ENCODE measurements at places on chromosomes 6 and 20. TPM values are rescaled to one million over a fixed set of nuclear protein-coding genes. Genes with fewer than 3 reads are reported as not detected.

Gene GNMT
- not detected for total RNA-seq

Gene LHFPL5
- total RNA-seq = not detected

Gene MTFR2
- 12.1 TPM for total RNA-seq

Gene GCM1
- not detected for total RNA-seq

Gene OSBPL2
- total RNA-seq = 17.8 TPM

Gene SLPI
- 14.6 TPM for total RNA-seq

Gene HTR1E
- not detected for total RNA-seq

Gene GJA10
- total RNA-seq = not detected

Gene CRISP3
- total RNA-seq = not detected

Gene CLPSL1
- not detected for total RNA-seq

Gene STK35
- 14.6 TPM for total RNA-seq

Gene TMX4
- 14.4 TPM for total RNA-seq

Gene SNAP91
- 0.08 TPM for total RNA-seq

Gene KHDRBS2
- total RNA-seq = not detected

Gene OR2J3
- not detected for total RNA-seq

Gene PTCRA
- total RNA-seq = not detected
